Aorta (tissue), 5 donors: ENCODE measurements at places on chromosomes 1 and 21. TPM values are rescaled to one million over a fixed set of nuclear protein-coding genes. Genes with fewer than 3 reads are reported as not detected.
A peak's percentile ranks its signal among the peaks of the same experiment; 100 is the strongest.

DNA sequence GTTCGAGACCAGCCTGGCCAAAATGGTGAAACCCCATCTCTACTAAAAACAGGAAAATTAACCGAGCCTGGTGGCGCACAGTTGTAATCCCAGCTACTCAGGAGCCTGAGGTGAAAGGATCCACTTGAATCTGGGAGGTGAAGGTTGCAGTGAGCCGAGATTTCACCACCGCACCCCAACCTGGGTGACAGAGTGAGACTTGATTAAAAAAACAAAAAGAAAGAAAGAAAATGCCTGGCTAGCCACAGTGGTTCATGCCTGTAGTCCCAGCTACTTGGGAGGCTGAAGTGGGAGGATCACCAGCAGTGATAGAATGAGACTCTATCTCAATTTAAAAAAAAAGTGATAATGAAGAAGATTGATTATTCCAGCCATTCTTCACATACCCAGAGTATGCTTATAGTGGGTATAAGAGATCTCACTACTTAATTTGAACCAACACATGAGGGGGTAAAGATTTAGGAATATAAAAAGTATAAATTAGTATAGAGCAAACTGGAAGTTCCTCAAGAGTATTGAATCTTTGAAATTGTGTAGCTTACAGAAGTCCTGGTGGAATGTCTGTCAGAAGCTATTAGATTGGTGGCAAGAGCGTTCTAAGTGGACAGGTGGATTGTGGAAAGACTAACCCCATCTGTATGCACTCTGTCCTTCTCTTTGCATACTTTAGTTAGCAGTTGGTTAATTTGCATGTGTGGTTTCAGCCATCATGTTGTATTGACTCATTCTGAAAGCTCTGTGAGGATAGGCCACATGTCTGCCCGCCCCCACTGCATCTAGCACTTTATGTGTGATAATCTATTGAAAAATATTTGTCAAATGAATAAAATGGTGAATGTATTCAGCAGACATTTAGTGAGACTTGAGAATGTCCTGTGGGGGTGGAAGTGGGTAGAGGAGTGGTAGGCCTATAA, 25.0 kb downstream of the RLF start:
- H3K27ac ChIP-seq = no peak overlapping the region
- H3K4me3 ChIP-seq = no peak overlapping the region
- DNase-seq = no peak
- H3K4me1 ChIP-seq = peaks cover 3% of the 10 kb centered on the region
- no peaks in the 10 kb centered on the region for H3K27me3 ChIP-seq
- no peaks in the 10 kb centered on the region for H3K36me3 ChIP-seq

DNA sequence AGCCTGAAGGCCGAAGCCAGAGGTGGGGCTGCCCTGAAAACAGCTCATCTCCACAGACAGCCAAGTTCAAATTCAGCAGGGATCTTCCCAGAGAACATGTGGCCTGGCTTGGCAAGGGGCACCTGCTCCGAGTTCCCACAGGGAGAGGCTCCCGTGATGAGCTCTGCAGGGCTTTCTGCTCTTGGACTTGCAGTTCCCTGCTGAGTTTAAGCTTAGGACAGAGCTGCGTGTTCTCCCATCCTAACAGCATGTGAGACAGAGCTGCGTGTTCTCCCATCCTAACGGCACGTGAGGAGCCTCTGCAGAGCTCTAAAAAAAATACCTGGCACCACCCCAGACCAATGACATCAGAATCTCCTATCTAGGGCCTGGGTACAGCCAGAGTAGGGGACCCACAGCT, 113.0 kb upstream of the VAMP3 start:
- H3K4me1 ChIP-seq = no peaks in the 10 kb centered on the region
- H3K36me3 ChIP-seq = no peaks in the 10 kb centered on the region
- no peak overlapping the region for H3K27ac ChIP-seq
- no peak overlapping the region for H3K4me3 ChIP-seq
- H3K27me3 ChIP-seq = no peaks in the 10 kb centered on the region

- no peaks in the 10 kb centered on the region for H3K27me3 ChIP-seq
- H3K27ac ChIP-seq = no peak overlapping the region
- no peaks in the 10 kb centered on the region for H3K4me1 ChIP-seq
- no peak for DNase-seq
Measured at GRCh38 chr1:78146205-78146771, 100.5 kb downstream of the GIPC2 start.

- H3K4me3 ChIP-seq = no peak overlapping the region
- H3K36me3 ChIP-seq = no peaks in the 10 kb centered on the region
- no peak overlapping the region for H3K27ac ChIP-seq
- DNase-seq = no peak
- no peaks in the 10 kb centered on the region for H3K27me3 ChIP-seq
- no peaks in the 10 kb centered on the region for H3K4me1 ChIP-seq
Measured at GRCh38 chr21:21102896-21103295, 104.7 kb downstream of the NCAM2 start.

- no peaks in the 10 kb centered on the region for H3K4me1 ChIP-seq
- H3K27me3 ChIP-seq = no peaks in the 10 kb centered on the region
- H3K27ac ChIP-seq = no peak overlapping the region
- H3K4me3 ChIP-seq = no peak overlapping the region
- no peak for DNase-seq
Measured at GRCh38 chr1:111148376-111148881, 8.4 kb downstream of the CEPT1 start.

GRCh38 chr1:244647819-244648218, 5.1 kb upstream of the DESI2 start:
- H3K27ac ChIP-seq = no peak overlapping the region
- no peak for DNase-seq
- H3K36me3 ChIP-seq = no peaks in the 10 kb centered on the region
- no peaks in the 10 kb centered on the region for H3K27me3 ChIP-seq

The TLR5 gene
- total RNA-seq = 4.9 TPM

- peaks cover 6% of the 10 kb centered on the region for H3K36me3 ChIP-seq
- peaks cover 1% of the 10 kb centered on the region for H3K4me1 ChIP-seq
Measured at GRCh38 chr21:38467374-38467773, 30.9 kb downstream of the ERG start.

GRCh38 chr21:45132841-45133573, 58.6 kb downstream of the ADARB1 start:
- no peak overlapping the region for H3K27ac ChIP-seq
- no peak overlapping the region for H3K4me3 ChIP-seq
- DNase-seq = peak; percentile 73

The MSH4 gene
- 0.72 TPM for total RNA-seq

The NR1I3 gene
- not detected for total RNA-seq

The PGLYRP3 gene
- total RNA-seq = not detected

The RHCE gene
- not detected for total RNA-seq

DNA sequence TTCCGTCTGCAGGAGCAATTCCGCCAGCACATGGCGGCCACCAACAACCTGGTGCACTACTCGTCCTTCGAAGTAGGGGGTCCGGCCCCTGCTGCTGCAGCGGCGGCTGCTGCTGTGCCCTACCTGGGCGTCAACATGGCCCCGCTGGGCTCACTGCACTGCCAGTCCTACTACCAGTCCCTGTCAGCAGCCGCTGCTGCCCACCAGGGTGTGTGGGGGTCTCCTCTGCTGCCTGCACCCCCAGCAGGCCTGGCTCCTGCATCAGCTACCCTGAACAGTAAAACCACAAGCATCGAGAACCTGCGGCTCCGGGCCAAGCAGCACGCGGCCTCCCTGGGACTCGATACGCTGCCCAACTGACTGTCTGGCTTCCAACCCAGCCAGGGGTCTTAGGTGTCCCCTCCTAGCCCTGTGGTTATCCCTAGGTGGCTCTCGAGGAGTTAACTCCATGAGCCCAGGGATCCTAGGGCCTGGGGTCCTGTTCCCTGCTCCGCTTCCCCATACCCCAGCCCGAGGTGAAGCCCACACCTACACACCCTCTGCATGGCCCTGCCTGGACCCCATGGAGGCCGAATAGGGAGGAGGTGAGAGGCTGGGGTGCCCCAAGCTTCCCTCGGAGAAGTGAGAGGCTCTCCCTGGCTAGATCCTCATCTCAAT, 22.6 kb downstream of the DMBX1 start:
- no peaks in the 10 kb centered on the region for H3K4me1 ChIP-seq
- H3K27me3 ChIP-seq = no peaks in the 10 kb centered on the region
- H3K36me3 ChIP-seq = no peaks in the 10 kb centered on the region
- H3K4me3 ChIP-seq = no peak overlapping the region

- H3K36me3 ChIP-seq = peaks cover 9% of the 10 kb centered on the region
- no peak for DNase-seq
- no peak overlapping the region for H3K27ac ChIP-seq
- H3K4me1 ChIP-seq = no peaks in the 10 kb centered on the region
- no peaks in the 10 kb centered on the region for H3K27me3 ChIP-seq
Measured at GRCh38 chr1:63640633-63641567, 47.7 kb downstream of the PGM1 start.

The FLG2 gene
- not detected for total RNA-seq

The LCE1D gene
- not detected for total RNA-seq

The CFAP107 gene
- total RNA-seq = not detected

GRCh38 chr1:230375147-230375546, 51.0 kb downstream of the PGBD5 start:
- H3K27ac ChIP-seq = no peak overlapping the region
- H3K4me3 ChIP-seq = no peak overlapping the region

DNA sequence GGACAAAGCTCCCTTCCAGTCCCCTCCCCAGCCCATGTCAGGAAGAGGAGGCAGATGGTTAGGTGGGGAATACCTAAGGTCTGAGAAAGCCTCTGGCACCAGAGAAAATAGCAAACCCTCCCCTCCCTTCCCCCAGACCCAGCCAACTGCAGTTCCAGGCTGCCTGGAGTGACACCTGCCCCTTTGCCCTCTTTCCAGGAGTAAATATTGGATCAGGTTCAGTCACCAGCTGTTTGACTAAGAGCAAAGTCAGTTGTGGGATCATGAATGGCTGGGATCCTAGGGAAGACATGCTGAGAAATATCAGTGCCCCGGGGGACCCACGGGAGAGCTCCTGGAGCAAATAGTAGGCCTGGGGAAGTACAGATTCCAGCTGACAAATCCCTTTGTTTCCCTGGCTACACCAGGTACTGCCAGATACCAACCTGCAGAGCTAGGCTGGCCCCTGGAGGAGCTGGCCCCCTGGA, 12.2 kb upstream of the CDK18 start:
- H3K36me3 ChIP-seq = no peaks in the 10 kb centered on the region
- no peak overlapping the region for H3K4me3 ChIP-seq
- H3K27ac ChIP-seq = no peak overlapping the region
- H3K27me3 ChIP-seq = no peaks in the 10 kb centered on the region
- DNase-seq = no peak

The PPM1J gene
- 3.7 TPM for total RNA-seq

- no peak overlapping the region for H3K27ac ChIP-seq
- H3K4me3 ChIP-seq = no peak overlapping the region
- DNase-seq = no peak
- H3K36me3 ChIP-seq = no peaks in the 10 kb centered on the region
Measured at GRCh38 chr1:182281541-182281940, 110.0 kb downstream of the GLUL start.

The CNR2 gene
- 0.06 TPM for total RNA-seq

- H3K27ac ChIP-seq = no peak overlapping the region
- no peak for DNase-seq
- peaks cover 4% of the 10 kb centered on the region for H3K4me1 ChIP-seq
- no peak overlapping the region for H3K4me3 ChIP-seq
- H3K36me3 ChIP-seq = peaks cover 2% of the 10 kb centered on the region
Measured at GRCh38 chr1:186155594-186155993, 219.5 kb downstream of the TPR start.

The PLD5 gene
- 9.2 TPM for total RNA-seq

- H3K27ac ChIP-seq = no peak overlapping the region
- no peaks in the 10 kb centered on the region for H3K36me3 ChIP-seq
- no peak for DNase-seq
- no peaks in the 10 kb centered on the region for H3K4me1 ChIP-seq
- no peaks in the 10 kb centered on the region for H3K27me3 ChIP-seq
Measured at GRCh38 chr1:225152061-225152460, 222.6 kb downstream of the DNAH14 start.

DNA sequence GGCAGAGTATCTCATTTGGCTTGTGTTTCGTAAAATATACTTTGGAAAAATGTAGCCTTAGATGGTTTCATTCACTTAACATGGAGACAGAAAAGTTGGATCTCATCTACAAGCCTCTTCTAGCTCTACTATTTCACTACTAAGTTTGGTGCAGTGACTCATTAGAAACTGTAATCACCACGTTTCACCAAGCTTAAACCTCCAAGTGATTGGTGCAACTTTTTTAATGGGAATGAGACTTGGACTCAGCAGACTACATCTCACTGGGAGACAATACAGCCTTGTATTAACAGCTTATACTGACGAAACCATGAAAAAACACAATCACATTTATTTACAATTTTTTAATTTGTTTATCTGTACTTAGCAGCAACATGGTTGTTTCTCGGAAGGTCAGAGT, 29.9 kb upstream of the NRIP1 start:
- no peaks in the 10 kb centered on the region for H3K4me1 ChIP-seq
- no peaks in the 10 kb centered on the region for H3K27me3 ChIP-seq

The KRTAP11-1 gene
- not detected for total RNA-seq

The MYBPH gene
- not detected for total RNA-seq

GRCh38 chr1:33424610-33425009, 6.3 kb downstream of the PHC2 start:
- H3K27ac ChIP-seq = no peak overlapping the region
- H3K4me3 ChIP-seq = no peak overlapping the region
- no peaks in the 10 kb centered on the region for H3K27me3 ChIP-seq

GRCh38 chr1:243345205-243345604, 89.4 kb downstream of the SDCCAG8 start:
- no peak overlapping the region for H3K27ac ChIP-seq
- no peaks in the 10 kb centered on the region for H3K4me1 ChIP-seq
- no peak overlapping the region for H3K4me3 ChIP-seq

- DNase-seq = no peak
- H3K27ac ChIP-seq = no peak overlapping the region
- no peaks in the 10 kb centered on the region for H3K36me3 ChIP-seq
- H3K4me3 ChIP-seq = no peak overlapping the region
- peaks cover 15% of the 10 kb centered on the region for H3K4me1 ChIP-seq
Measured at GRCh38 chr21:34105947-34106541, 32.7 kb downstream of the MRPS6 start.

DNA sequence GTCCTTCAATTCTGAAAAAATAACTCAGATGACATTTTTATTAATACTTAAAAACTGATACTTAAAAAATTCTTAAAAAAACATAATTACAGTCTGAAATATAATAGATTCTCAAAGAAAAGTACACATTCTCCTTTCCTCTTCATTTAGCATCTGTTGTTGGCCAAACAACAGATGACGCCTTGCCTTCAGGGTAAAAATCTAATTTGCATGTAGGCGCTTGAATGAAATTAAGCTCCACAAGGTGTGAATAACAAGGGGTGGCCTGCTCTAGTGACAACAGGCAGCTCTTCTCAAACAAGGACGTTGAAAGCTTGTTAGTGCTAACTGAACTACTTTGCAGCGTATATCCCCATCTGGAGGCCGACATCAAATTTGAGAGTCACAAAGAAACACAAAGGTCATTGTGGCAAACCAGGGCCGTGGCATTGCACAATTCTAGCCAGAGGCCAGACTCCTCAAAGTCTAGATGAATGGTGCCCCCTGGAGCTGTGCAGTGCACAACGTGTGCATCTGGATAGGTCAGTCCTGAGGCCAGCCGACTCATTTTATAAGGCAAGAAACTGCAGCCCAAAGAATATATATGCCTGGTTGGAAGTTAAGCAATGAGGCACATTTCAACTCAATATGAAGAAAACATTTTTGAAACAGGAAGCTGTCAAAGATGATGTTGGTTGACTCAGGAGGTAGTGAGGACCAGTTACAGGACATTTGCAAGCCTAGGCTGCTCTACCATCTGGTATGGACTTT, 459.2 kb upstream of the RUNX1 start:
- H3K4me1 ChIP-seq = peaks cover 2% of the 10 kb centered on the region
- peak; percentile 88 for DNase-seq
- peaks cover 1% of the 10 kb centered on the region for H3K27me3 ChIP-seq
- no peaks in the 10 kb centered on the region for H3K36me3 ChIP-seq
